Astrocyte of the spinal cord (primary cell): ENCODE measurements at places on chromosomes 4 and X.

DNA sequence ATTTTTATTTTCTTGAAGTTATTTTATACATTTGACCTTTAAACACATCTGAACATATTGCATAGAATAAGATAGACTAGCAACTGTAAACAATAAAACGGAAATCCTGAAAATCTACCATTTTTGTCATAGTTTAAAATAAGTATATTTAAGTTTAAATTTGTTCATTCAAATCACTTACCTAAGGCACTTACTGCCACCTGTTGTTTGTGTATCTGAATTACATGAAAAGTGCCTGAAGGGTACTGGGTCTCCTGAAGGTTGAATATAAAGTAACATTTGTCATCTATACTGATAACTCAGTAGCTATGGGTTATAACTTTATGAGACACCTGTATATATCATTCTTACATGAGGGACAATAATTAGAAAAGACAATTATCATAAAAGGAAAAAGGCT lies 38.6 kb downstream of the TRPC5 start:
- DNase-seq = no peak

GRCh38 chr4:70298051-70298450 lies 36.7 kb upstream of the CABS1 start:
- DNase-seq = no peak

- DNase-seq = no peak
These were observed 52.6 kb downstream of the RS1 start for GRCh38 chrX:18619288-18619687.

DNA sequence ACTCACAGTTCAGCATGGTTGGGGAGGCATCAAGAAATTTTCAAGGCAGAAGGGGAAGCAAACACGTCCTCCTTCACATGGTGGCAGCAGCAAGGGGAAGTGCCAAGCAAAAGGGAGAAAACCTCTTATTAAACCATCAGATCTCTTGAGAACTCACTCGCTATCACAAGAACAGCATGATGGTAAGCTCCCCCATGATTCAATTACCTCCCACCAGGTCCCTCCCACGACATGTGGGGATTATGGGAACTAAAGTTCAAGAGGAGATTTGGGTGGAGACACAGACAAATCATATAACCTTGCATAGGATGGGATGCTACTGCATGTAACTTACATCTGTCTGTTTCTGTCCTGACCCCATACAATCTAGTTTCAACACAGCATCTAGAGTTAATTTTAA lies 511.8 kb upstream of the ARX start:
- DNase-seq = no peak

GRCh38 chrX:8183346-8183745 lies 12.3 kb upstream of the VCX2 start:
- peak; percentile 59 for DNase-seq

- peak; percentile 31 for DNase-seq
These were observed 561.3 kb upstream of the INTU start for GRCh38 chr4:127071443-127071842.

DNA sequence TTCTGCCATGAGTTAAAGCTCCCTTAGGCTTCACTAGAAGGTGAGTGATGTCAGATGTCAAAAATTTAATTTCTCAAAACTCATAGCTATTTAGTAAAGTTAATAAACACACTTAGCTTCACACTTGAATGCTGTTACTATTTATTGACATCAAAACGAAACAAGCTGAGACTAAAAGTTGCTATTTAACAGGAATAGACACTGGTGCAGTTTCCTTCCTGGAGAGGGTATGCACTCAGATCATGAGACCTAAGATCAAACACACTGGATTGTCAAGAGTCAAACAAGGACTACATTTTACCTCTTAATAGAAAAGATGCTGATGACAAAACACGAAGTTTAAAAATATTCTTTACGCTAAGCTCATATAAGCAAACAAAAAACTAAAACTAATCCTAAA lies 18.9 kb downstream of the UPF3B start:
- no peak for DNase-seq

DNA sequence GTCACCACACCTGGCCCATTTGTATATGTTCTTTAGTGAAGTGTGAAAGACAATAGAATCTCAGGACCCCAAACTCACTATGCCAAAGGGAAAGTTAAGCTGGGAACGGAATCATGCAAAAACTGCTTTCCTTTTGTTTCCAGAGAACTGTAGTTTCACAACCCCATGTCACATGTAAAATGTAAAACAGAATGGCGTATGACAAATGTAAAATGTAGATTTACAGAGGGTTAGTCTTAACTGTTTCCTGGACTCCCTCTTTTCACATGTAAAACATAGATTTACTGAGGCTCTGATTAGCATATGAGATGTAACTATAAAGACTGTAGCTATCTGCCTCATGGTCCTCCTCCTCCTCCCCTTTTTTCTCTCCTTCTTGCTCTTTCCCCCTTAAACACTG lies 66.3 kb downstream of the ABLIM2 start:
- DNase-seq = no peak

DNA sequence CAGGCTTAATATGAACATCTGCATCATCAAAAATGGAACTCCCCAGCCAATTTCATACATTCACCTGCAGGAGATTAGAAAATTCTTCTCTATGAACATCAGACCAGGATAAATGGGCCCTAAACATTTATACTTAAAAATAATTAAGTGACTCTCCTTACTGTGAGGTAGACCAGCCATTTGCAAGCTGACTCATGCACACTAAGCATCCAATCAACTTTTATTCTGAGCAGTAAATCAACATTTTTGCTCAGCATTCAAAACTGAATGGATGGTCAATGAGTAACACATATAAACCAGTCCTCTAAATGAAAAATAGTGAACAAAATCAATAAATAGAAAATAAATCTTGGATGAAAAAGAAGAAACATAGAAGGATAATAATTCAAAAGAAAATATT lies 19.9 kb upstream of the PCDH10 start:
- DNase-seq = peak; percentile 8
